ENCODE measurements at places on chromosomes 2 and 18. TPM values are rescaled to one million over a fixed set of nuclear protein-coding genes. Genes with fewer than 3 reads are reported as not detected.

The HOXD12 gene
- not detected for total RNA-seq

The MXD1 gene
- 3.6 TPM for total RNA-seq

The CCDC68 gene
- 1.5 TPM for total RNA-seq

The EHBP1 gene
- 14.3 TPM for total RNA-seq

The COLEC12 gene
- total RNA-seq, result 28.2 TPM

The ACVR1C gene
- not detected for total RNA-seq

The GCG gene
- total RNA-seq, result not detected

- DNase-seq, result no peak
These were observed 804.7 kb upstream of the PIK3C3 start for GRCh38 chr18:41150316-41150715.

DNA sequence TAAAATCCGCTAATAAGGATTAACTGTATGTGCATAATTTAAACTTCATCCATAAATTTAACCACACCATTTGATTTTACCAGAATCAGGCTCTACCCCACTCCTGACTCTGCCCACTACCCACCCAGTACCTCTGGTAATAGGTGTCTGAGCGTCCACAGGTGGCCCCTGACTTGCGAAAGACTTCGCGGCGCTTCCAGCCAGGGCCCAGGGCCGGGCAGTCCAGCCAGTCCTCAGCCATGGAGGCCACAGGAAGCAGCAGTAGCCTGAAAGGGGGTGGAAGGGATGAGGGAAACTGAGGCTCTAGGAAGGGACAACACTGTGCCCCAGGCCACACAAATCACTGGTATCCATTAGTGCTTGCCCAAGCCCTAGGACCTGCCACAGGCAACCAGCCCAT is 1.6 kb downstream of the MBD1 start:
- DNase-seq, result no peak

GRCh38 chr2:226862623-226863022 is 26.8 kb downstream of the RHBDD1 start:
- DNase-seq, result no peak

GRCh38 chr2:207692206-207693065 is 19.0 kb upstream of the CCNYL1 start:
- peak; percentile 53 for DNase-seq

- DNase-seq, result no peak
These were observed 74.6 kb upstream of the UNC80 start for GRCh38 chr2:209696836-209697711.
